ENCODE measurements at places on chromosomes 7 and 10. TPM values are rescaled to one million over a fixed set of nuclear protein-coding genes. Genes with fewer than 3 reads are reported as not detected.

- H3K27ac ChIP-seq = peak overlapping the region; percentile 93
- peaks cover 55% of the 10 kb centered on the region for H3K36me3 ChIP-seq
- no peak overlapping the region for H3K4me3 ChIP-seq
- no peak for DNase-seq
- H3K27me3 ChIP-seq = no peaks in the 10 kb centered on the region
- H3K4me1 ChIP-seq = peaks cover 35% of the 10 kb centered on the region
These were observed 7.6 kb downstream of the GPNMB start for GRCh38 chr7:23254051-23254681.

DNA sequence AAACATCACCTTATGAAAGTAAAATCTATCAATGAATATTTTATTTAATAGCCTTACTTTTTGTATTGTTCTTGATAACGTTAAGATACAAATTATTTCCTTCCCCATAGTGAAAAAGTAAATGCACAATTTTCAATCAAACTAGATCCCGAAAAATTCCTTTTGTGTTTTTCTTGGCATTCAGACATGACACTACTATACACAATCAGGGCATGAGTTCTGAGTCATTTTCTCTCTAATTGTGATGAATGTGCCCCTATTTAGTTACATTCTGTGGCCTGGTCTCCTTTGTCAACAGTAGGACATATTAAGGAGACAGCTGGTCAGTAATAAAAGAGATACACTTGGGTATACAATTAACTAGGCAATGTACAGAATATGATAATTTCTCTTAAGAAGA is 19.8 kb downstream of the COL1A2 start:
- peaks cover 98% of the 10 kb centered on the region for H3K4me1 ChIP-seq
- peak overlapping the region; percentile 93 for H3K27ac ChIP-seq
- no peaks in the 10 kb centered on the region for H3K27me3 ChIP-seq

DNA sequence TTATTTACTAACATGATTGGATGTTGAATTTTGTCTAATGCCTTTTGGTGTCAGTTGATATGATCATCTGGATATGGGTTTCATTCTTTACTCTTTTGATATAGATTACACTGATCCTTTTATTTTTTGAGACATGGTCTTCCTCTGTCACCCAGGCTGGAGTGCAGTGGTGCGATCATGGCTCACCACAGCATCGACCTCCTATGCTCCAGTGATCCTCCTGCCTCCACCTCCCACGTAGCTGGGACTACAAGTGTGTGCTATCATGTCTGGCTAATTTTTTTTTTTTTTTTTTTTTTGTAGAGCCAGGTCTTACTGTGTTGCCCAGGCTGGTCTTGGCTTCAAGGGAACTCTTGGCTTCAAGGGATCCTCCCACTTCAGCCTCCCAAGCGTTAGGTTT is 27.1 kb downstream of the BMS1 start:
- peaks cover 46% of the 10 kb centered on the region for H3K36me3 ChIP-seq
- H3K27ac ChIP-seq = no peak overlapping the region
- H3K27me3 ChIP-seq = no peaks in the 10 kb centered on the region
- no peak overlapping the region for H3K4me3 ChIP-seq
- no peak for DNase-seq

- H3K4me1 ChIP-seq = no peaks in the 10 kb centered on the region
- H3K4me3 ChIP-seq = no peak overlapping the region
- no peak overlapping the region for H3K27ac ChIP-seq
- no peak for DNase-seq
- H3K27me3 ChIP-seq = peaks cover 6% of the 10 kb centered on the region
These were observed 99.3 kb upstream of the THSD7A start for GRCh38 chr7:11931307-11931706.

Gene ALOX5
- total RNA-seq = not detected

Gene HMX3
- not detected for total RNA-seq

Gene DRGX
- not detected for total RNA-seq

Gene COL28A1
- total RNA-seq = 0.25 TPM

Data from chondrocyte (in vitro differentiated cells).